ENCODE measurements at places on chromosomes 11 and 22. TPM values are rescaled to one million over a fixed set of nuclear protein-coding genes. Genes with fewer than 3 reads are reported as not detected.

The OR56B4 gene
- polyA plus RNA-seq, result not detected

The OR5M3 gene
- polyA plus RNA-seq, result not detected

The SLN gene
- 8.7 TPM for polyA plus RNA-seq

The YIF1A gene
- 57.3 TPM for polyA plus RNA-seq

The SCGB2A2 gene
- polyA plus RNA-seq, result 38.8 TPM

The GRAMD4 gene
- 34.4 TPM for polyA plus RNA-seq

The TBX10 gene
- 0.09 TPM for polyA plus RNA-seq

The ESRRA gene
- polyA plus RNA-seq, result 48.0 TPM

The LMO1 gene
- polyA plus RNA-seq, result 0.32 TPM

The ART1 gene
- 0.02 TPM for polyA plus RNA-seq

The BRMS1 gene
- 63.0 TPM for polyA plus RNA-seq

The SMCO4 gene
- 41.3 TPM for polyA plus RNA-seq

The OR52J3 gene
- not detected for polyA plus RNA-seq

The OR51B5 gene
- polyA plus RNA-seq, result 0.21 TPM

The GTSE1 gene
- 4.4 TPM for polyA plus RNA-seq

The RAC2 gene
- 206 TPM for polyA plus RNA-seq

The ACRV1 gene
- 0.09 TPM for polyA plus RNA-seq

The OR52H1 gene
- polyA plus RNA-seq, result not detected

The OR8A1 gene
- under 0.01 TPM for polyA plus RNA-seq

The NPTXR gene
- polyA plus RNA-seq, result 1.3 TPM

The OOSP3 gene
- polyA plus RNA-seq, result 0.05 TPM

The RNF26 gene
- polyA plus RNA-seq, result 9.0 TPM

The OR10G7 gene
- polyA plus RNA-seq, result not detected

The ATL3 gene
- 18.9 TPM for polyA plus RNA-seq

The TBC1D22A gene
- 25.7 TPM for polyA plus RNA-seq

The MUC6 gene
- polyA plus RNA-seq, result 0.16 TPM
